ENCODE measurements at places on chromosomes 6 and 20. TPM values are rescaled to one million over a fixed set of nuclear protein-coding genes. Genes with fewer than 3 reads are reported as not detected.

Gene RAET1L
- not detected for total RNA-seq

Gene SF3B5
- 168 TPM for total RNA-seq

Gene SLPI
- total RNA-seq, result not detected

Gene NRSN1
- not detected for total RNA-seq

Gene BPIFA2
- not detected for total RNA-seq

Gene HDAC2
- total RNA-seq, result 94.6 TPM

Gene ACSS1
- 34.5 TPM for total RNA-seq

Gene CALHM6
- 20.7 TPM for total RNA-seq

Gene ULBP3
- 0.98 TPM for total RNA-seq

Gene GTF3C6
- 119 TPM for total RNA-seq

Gene DNAH8
- 0.02 TPM for total RNA-seq

Gene PROKR2
- not detected for total RNA-seq

Gene SLC44A4
- not detected for total RNA-seq

Gene RNF146
- total RNA-seq, result 16.9 TPM

Gene ZKSCAN8
- total RNA-seq, result 19.5 TPM

Gene RHAG
- total RNA-seq, result not detected

Gene SRSF3
- total RNA-seq, result 489 TPM

Gene MEP1A
- not detected for total RNA-seq

Gene LPA
- total RNA-seq, result not detected

Gene TP53TG5
- 0.09 TPM for total RNA-seq

Gene SLC9A8
- 22.3 TPM for total RNA-seq

Gene NEDD9
- total RNA-seq, result 45.9 TPM

Gene CDH4
- 0.05 TPM for total RNA-seq

Gene ARMC12
- 0.91 TPM for total RNA-seq

Gene PPP1R14C
- total RNA-seq, result not detected

Gene LIN28B
- not detected for total RNA-seq

Gene VIP
- not detected for total RNA-seq

Gene PLCB4
- total RNA-seq, result not detected

Gene SIRPD
- 0.20 TPM for total RNA-seq

Gene ABHD16B
- total RNA-seq, result not detected

Gene COQ3
- 9.7 TPM for total RNA-seq

Gene CLPSL2
- total RNA-seq, result not detected

Gene SRMS
- total RNA-seq, result not detected

Gene TSPO2
- not detected for total RNA-seq

Measured in T-helper 2 cell treated with Interferon-gamma antibody and Interleukin-4, amounts not matched to agents 100 ng/mL and 5 ng/mL, for 36 hours (primary cell).